Lower lobe of right lung (tissue), 2 donors: ENCODE measurements at places on chromosomes 12 and 14. TPM values are rescaled to one million over a fixed set of nuclear protein-coding genes. Genes with fewer than 3 reads are reported as not detected.

The FGF6 gene
- total RNA-seq, result not detected

The TBK1 gene
- total RNA-seq, result 25.0 TPM

The ESRRB gene
- not detected for total RNA-seq

The CBX5 gene
- 50.1 TPM for total RNA-seq

The ABCC9 gene
- 27.5 TPM for total RNA-seq

The GDF3 gene
- 0.30 TPM for total RNA-seq

The MIA2 gene
- 34.2 TPM for total RNA-seq
